Nephron progenitor cell (in vitro differentiated cells): ENCODE measurements at places on chromosomes 5 and 9.
A peak's percentile ranks its signal among the peaks of the same experiment; 100 is the strongest.

DNA sequence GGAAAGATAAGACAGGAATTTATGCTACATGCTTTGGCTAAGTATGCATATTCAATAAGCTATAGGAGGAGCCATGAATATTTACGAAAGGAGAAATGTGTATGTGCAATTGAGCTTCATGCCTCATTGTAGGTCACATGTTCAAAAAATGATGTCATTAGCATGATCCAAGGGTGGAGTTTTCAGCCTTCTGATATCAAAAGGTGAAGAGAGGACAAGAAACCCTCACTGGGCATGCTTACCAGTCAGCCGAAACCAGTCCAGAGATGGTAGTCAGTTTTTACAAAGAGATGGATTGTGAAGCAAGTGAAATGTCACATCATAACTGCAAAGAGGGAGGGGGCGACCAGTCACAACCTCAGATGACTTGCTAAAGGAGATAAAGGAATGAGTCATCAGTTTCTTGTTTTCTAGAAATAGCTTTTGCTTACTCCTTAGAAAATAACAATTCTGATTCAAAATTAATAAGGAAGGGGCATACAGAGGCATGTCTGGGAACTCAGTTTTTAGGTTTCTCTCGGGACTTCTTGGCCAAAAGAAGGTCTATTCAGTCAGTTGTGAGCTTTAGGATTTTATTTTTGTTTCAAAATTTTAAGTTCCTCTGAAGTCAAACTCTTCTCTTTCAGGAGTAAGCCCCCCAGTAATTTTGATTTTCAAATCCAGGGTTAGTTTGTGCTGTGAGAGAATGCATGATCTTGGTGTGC lies 1067.8 kb upstream of the EDIL3 start:
- H3K27ac ChIP-seq, result no peak overlapping the region
- no peaks in the 10 kb centered on the region for H3K4me1 ChIP-seq
- no peak overlapping the region for H3K4me3 ChIP-seq
- no peak for DNase-seq

DNA sequence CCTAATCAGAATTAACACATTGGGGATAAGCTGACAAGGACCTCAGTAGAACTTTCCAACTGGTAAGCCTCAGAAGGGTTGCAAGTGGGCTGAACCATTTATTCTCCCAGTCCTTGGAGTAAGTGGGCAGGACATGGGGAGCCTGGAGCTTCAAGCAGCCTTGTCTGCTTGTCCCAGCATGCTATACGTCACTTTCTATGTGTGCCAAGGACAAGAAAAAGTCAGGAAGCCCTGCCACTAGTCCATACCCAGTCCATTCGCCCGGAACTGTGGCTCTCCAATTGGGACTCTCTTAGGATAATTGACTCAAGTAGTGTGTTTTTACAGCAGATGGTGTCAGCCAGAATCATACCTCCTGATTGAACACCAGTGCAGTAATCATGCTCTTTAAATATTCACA lies 62.6 kb upstream of the FRRS1L start:
- H3K4me3 ChIP-seq, result no peak overlapping the region
- H3K27me3 ChIP-seq, result peaks cover 38% of the 10 kb centered on the region
- H3K27ac ChIP-seq, result no peak overlapping the region
- no peaks in the 10 kb centered on the region for H3K36me3 ChIP-seq
- DNase-seq, result no peak
- peaks cover 5% of the 10 kb centered on the region for H3K4me1 ChIP-seq

DNA sequence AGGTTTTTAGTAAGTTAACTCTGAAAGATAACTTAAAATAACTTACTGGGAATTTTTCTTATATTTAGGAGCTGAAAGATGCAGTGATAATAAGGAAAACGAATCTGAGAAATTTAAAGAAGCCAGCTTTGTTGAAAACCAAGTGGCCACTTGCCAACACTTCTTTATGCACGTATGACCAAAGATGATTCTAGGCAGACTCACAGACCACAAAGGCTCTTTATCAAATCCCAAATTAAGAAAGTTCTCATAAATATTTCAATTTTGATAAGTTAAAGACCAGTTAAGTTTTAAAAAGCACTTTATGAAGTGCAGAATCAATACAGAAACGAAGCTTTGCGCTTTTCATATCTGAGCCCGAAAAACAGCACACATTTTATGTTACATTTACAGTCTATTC lies 1.5 kb downstream of the AFF4 start:
- H3K27me3 ChIP-seq, result peaks cover 5% of the 10 kb centered on the region
- H3K27ac ChIP-seq, result peak overlapping the region; percentile 100
- peak overlapping the region; percentile 98 for H3K4me3 ChIP-seq
- H3K36me3 ChIP-seq, result peaks cover 35% of the 10 kb centered on the region
- H3K4me1 ChIP-seq, result peaks cover 29% of the 10 kb centered on the region

GRCh38 chr9:114493521-114494184 lies 11.6 kb downstream of the WHRN start:
- no peak for DNase-seq
- peaks cover 43% of the 10 kb centered on the region for H3K4me1 ChIP-seq
- no peak overlapping the region for H3K4me3 ChIP-seq
- peak overlapping the region; percentile 8 for H3K27ac ChIP-seq

- peaks cover 3% of the 10 kb centered on the region for H3K27me3 ChIP-seq
- H3K4me1 ChIP-seq, result peaks cover 8% of the 10 kb centered on the region
- no peak overlapping the region for H3K4me3 ChIP-seq
- no peak overlapping the region for H3K27ac ChIP-seq
- H3K36me3 ChIP-seq, result no peaks in the 10 kb centered on the region
- no peak for DNase-seq
Observed at GRCh38 chr9:107054146-107054545, 191.2 kb downstream of the ZNF462 start.
